ENCODE measurements at places on chromosomes 2 and 18.

DNA sequence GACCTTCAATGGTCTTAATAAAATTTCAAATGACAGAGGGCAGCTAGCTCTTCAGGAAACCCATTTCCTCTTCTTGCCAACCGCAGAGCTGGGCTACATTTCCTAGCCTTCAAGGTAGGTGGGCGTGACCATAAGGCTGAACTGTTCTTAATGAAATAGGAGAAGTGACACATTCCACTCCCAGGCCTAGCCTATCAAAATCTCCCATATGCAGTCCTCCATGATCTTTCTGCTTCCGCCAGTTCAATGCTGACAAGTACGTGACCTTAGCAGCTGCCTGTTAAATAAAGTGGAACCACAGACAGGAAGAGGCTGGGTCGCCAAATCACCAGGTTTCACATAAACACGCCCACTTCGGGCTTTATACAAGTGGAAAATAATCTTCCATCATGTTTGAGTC lies 13.2 kb downstream of the SERPINE2 start:
- DNase-seq, result no peak

DNA sequence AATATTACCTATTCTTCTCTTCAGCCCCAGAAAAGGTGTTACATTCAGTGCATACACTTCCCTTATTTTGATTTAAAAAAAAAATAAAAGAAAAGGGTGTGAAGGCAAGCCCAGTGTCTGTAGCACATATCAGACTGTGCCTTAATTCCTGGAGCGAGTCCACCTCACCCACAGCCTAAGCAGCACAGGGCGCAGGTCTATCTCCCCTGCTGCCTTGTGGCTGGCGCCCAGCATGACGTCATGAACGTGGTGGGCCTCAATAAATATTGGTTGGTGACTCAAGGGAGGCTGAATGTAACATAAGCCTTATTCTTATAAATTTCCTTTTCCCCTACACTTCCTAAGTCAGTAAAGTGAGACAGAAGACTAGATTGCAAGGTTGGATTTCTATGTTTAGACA lies 26.4 kb downstream of the ST3GAL5 start:
- DNase-seq, result no peak

GRCh38 chr2:96408616-96409015 lies 73.0 kb downstream of the NCAPH start:
- no peak for DNase-seq

DNA sequence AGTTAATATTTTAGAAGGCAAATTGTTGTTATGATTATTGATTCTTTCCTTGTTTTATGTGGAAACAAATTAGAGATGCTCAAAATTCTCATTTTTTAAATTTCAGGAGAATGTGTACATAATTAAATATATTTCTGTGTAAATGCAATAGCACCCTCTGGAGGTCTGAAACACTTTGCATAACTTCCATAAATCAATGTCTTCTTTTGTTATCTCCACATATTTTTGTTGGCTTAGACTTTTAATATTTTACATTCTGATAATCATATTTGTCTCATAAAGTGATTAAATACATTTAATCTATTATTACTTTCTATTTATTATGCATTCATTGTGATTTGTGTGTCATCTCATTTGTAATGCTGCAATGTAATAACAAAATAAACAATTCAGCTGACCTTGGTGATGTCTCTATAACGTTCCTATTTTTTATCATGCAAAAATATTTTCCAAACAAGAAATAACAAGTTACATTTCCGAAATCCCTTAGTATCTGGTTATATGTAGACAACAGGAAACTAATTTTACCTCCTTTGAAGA lies 201.8 kb upstream of the GALNT5 start:
- DNase-seq, result peak; percentile 58

GRCh38 chr2:149070681-149071320 lies 32.3 kb downstream of the LYPD6B start:
- DNase-seq, result peak; percentile 64

- DNase-seq, result no peak
Observed at GRCh38 chr2:165839610-165840009, 45.6 kb upstream of the GALNT3 start.

GRCh38 chr2:61359058-61359457 lies 111.8 kb downstream of the USP34 start:
- no peak for DNase-seq

DNA sequence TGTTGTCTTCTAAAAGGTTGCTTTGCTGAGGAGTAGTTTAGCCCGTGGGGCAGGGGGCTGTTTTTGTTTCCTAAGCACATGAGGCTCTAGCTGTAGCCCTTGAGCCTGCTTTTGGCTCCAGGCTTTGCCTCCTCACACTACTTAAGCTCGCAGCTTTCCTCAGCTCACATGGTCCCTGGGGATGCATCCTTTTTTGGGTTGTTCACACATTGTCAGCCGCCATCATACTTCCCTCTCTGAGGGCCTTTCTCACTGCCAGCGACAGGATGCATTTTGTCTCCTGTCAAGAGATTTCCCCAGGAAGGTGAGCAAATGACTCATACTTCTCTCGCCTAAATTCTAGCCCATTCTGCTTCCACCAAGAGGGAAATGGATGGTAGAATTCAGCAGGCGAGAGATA lies 279.5 kb upstream of the PKDCC start:
- no peak for DNase-seq

DNA sequence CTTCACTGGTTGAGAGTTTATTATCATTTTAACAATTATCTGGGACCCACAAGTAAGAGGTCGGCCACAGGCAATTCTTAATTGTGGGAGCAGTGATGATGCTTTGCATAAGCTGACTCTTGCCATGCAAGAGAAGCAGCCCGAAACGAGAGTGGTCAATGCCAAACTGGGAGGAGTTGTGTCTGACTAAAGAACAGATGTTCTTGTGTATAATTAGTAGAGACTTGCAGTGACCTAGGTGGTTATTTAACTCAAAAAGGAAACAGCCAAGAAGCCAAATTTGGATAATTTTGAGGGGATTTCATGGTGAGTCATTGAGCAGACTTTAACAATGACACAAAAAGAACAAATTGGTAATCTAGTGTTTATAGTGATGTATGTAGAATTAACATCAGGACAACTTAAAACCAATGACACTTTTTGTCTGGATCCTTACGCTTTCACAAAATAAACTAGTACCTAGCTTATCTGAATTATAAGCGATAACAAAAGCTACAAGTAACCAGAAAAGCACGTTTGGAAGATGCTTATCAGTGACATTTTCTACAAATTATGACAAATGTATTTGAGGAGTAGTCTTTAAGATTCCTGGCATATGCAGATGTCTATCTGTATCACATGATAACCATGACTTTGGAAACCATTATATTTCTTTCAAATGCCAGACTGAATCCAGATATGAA lies 184.7 kb upstream of the DLGAP1 start:
- no peak for DNase-seq

- DNase-seq, result no peak
Observed at GRCh38 chr2:58633613-58634365, 392.7 kb upstream of the FANCL start.

DNA sequence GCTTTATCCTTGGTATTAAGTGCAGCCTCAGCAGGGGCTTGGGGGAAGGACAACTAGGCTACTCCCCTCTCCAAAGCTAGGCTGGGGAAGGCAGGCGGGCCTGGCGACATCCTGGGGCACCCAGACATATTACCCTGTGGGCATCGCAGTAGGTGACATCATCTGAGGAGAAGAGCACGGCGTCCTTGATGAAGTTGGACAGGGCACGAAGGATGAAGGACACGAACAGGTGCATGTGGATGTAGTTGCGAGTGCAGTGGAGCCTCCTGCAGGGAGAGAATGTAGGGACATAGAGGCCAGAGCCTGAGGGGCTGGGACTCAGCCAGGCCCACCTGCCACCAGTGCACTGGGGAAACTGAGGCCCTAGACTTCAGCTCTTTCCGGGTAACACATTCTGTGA lies 32.3 kb downstream of the TMEM37 start:
- DNase-seq, result no peak

DNA sequence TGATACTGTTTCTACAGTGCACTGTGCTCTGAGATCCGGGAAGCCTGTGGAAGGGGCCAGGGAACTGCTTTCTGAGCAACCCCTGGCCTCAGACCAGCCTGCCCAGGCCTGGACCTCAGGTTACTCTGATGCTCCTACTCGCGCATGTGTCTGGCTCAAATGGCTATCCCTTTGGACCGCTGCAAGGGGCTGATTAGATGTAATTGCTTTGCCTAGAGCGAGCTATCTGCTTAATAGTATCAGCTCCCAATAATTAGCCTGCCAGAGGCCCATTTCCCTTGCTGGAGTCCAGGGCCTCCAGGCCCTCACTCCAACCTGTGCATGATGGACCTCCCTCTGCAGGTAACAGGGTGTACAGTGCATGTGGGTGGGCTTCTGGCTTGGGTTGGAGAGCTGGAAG lies 7.2 kb upstream of the KCNK3 start:
- no peak for DNase-seq

- DNase-seq, result no peak
Observed at GRCh38 chr2:101728865-101729264, 31.4 kb downstream of the MAP4K4 start.

GRCh38 chr2:239824046-239824694 lies 201.0 kb downstream of the NDUFA10 start:
- DNase-seq, result no peak

- DNase-seq, result no peak
Observed at GRCh38 chr2:79721966-79722365, 209.1 kb downstream of the CTNNA2 start.

DNA sequence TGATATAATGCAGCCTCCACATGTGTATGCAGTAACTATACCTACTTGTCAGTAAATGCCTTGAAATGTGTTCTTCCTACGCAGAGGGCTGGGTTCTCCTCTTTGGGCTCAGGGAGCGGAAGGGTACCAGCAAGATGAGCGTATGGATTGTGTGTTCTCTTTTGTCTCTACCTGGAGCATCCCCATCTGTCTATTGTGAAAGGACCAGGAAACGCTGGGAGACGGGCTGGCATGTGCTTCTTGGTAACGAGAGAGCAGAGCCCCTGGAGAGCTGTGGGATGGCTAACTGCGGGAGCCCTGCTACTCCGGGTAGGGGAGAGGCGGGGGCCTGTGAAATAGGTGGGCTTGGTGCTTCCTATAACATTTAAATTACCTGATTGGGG lies 80.9 kb downstream of the BCL2 start:
- no peak for DNase-seq

GRCh38 chr2:72993147-72993932 lies 76.0 kb downstream of the EMX1 start:
- DNase-seq, result peak; percentile 71

DNA sequence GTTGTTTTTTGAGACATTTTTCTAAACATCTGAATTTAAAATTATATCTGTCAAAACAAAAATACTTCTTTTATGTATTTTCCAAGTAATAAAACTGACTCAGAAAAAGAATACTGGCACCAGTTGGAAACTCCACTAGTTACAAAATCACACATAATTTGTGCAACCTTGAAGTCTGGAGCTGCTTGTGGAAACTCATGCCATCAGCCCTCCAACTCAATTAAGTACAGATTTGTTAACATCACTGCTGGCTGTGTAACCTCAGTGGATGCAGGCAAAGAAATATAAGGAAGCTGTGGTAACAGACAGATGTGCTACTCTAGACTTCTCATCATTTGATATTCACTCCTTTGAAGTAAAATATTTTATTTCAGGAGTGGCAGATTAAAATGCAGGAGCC lies 30.0 kb upstream of the RAPH1 start:
- no peak for DNase-seq

- DNase-seq, result no peak
Observed at GRCh38 chr2:19752500-19752899, 149.3 kb downstream of the TTC32 start.

GRCh38 chr2:9770006-9770307 lies 73.3 kb upstream of the TAF1B start:
- DNase-seq, result no peak

GRCh38 chr2:113157118-113157896 lies 16.5 kb upstream of the PSD4 start:
- DNase-seq, result no peak

GRCh38 chr2:19238440-19239060 lies 119.9 kb downstream of the OSR1 start:
- no peak for DNase-seq

DNA sequence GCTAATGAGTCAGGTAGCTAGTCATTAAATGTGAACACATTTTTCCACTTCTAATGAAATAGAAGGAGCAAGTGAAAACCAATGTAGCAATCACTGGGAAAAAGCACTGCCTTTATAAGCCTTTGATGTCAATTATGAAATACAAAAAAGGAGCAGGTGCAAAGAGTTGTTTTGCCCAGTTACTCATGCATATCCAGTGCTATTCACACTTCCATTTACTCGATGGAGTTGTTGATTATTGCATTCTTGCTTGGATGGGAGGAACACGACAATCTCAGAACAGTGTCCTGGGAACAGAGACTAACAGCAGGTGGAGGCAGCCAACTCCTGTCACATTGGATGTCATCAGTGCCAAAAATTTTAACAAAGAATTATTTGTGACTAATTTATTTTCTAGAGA lies 372.5 kb downstream of the CBLN2 start:
- DNase-seq, result no peak

DNA sequence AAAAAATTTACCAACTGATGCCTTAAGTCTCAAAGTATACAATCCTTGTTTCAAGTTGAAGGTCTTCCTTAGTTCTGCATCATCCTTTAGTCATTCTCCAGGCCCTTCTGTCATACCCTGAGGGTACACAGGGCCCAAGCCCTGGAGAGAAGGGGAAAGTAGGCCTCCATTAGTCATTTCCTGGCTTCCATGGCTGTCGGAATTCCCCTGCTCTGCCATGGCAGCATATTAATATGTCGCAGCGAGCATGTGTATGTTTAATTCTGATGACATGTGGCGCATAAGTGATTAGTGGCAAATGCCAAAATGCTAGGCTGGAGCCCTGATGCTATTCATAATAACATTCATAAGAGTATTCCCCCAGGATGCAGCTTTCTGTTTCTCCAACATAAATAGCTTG lies 22.1 kb downstream of the GPR39 start:
- DNase-seq, result no peak

DNA sequence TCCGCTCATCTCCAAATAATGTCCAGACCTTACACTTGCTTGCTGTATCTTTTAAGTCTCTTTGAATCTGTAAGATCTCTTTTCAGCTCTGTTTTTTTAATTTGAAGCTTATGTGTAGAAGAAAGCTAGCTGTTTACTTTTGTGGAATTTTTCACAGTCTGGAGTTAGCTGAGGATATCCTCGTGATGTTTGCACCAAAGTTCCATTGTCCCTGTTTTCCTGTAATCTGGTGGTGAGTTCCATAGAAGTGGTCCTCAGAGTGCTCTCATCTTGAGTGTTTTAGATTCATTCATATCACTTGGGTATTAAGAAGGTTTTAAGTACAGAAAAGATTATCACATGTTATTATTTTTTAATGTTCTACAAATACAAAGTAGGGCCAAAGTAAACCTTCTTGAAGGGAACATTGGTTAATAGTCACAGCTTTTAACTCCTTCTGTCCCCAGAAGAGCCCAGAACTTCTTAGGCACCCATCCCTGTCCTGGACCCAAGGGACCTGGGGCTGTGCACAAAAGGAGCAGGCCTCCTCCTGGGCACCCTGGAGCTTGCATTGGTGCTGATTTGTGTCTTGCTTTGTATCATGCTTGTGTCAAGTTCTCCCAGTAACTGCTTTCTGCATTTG lies 15.0 kb downstream of the MLPH start:
- DNase-seq, result no peak

DNA sequence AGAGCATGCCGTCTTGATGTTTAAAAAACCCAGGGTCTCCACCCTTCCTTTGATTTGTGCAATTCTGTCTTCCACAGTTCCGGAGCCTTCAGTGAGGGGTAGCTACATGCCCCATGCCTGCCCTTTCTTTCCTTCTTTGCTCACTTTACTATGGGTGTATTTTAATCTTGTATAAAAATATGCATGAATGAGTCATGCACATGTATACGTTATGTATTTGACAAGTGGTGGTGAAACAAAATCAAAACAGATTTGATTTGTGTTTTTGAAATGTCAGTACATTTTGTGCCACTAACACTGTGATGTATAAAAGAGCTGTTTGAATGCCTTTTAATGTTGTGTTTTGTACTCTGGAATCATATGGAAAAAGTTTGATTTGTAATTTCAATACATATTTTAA lies 126.5 kb downstream of the RNF144A start:
- no peak for DNase-seq
